Inflammatory macrophage treated with lipopolysaccharide for 1 hour (primary cell): ENCODE measurements at places on chromosomes 6 and 20.

DNA sequence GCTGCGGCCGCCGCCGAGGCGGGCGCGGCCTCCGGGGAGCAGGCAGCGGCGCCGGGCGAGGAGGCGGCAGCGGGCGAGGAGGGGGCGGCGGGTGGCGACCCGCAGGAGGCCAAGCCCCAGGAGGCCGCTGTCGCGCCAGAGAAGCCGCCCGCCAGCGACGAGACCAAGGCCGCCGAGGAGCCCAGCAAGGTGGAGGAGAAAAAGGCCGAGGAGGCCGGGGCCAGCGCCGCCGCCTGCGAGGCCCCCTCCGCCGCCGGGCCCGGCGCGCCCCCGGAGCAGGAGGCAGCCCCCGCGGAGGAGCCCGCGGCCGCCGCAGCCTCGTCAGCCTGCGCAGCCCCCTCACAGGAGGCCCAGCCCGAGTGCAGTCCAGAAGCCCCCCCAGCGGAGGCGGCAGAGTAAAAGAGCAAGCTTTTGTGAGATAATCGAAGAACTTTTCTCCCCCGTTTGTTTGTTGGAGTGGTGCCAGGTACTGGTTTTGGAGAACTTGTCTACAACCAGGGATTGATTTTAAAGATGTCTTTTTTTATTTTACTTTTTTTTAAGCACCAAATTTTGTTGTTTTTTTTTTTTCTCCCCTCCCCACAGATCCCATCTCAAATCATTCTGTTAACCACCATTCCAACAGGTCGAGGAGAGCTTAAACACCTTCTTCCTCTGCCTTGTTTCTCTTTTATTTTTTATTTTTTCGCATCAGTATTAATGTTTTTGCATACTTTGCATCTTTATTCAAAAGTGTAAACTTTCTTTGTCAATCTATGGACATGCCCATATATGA lies 3.2 kb downstream of the MARCKS start:
- peak; percentile 43 for DNase-seq

DNA sequence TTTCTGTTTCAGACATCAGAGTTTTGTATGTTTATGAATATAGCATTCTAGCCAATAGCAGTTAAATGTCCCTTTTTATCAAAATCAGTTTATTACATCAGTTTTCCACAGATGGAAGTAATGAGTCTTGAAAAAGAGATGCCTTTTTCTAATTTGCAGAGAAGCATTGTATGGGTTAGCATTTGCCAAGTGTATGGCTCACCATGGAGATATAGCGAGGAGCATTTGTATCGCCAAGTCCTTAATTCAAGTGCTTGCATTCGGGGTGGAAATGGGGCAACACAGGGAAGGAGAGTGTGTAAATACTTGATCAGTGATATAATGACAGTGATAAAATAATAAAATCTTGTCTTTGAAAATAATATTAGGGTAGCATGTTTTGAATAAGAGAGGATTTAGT lies 42.9 kb downstream of the TXLNB start:
- no peak for DNase-seq

DNA sequence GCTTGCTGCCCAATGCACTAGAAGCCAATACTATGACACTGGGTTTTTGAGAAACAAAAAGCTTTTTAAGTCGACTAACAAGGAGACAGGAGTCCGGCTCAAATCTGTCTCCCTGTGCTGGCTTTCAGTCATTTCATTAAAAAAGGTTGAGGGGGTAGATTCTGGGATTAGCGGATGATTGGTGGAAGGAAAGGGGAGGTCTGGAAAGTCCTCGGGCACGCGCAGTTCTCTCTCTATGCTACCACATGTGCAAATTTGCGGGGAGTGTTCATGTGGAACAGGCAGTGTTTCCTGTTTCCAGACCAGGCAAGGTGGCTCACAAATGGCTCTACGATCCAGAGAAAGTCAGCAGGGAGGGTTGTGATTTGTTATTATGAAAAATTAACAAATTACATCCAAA lies 89.1 kb upstream of the TOX2 start:
- no peak for DNase-seq

GRCh38 chr20:37804584-37805566 lies 98.1 kb upstream of the VSTM2L start:
- no peak for DNase-seq

DNA sequence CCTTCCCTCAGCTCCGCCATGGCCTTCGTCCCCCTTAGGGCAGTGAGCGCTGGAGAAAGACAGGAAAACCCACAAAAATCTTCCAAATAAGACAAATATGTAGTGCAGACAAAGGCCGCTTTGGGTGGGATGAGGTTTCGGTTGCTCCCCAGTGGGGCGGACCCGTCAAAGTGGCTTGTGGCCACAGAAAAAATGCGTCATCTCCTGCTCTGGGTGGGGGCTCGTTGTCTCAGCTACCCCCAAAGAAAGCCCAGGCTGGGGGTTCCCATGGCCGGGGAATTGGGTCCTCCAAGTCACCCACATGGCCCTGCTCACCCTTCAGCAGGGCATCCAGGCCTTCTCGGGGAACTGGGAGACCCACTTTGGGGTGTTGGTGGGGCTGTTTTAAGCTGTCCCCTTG lies 21.9 kb upstream of the SCUBE3 start:
- DNase-seq: no peak

DNA sequence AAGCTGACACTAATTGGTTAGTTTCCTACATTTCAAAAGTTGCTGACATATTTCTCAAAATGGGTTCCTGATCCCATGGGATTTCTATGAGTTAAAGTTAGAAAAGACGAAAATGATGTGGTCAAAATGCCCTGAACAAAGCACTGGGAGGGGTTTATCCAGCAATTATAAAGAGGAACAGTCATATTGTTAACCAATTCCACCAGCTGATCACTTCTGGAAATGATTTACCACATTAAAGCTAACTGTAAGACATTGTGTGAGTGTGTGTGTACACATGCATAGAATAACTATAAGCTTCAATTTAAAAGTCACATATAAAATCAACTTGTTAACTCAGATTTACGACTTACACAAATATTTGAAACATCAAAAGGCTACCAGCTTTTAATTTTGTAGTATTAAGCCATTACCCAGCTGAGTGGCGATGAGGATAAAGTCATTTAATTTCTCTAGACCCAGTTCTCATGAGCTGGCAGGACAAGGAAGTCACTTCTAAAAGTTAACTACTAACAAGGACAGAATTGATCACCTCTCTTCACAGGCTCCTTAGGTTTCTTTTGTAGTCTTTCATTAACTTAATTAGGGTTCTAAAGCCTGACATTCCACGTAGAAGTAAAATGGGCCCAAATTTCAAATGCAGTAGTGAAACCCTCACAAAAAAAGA lies 40.4 kb downstream of the MAN1A1 start:
- peak; percentile 37 for DNase-seq

GRCh38 chr6:169508452-169508851 lies 193.4 kb downstream of the WDR27 start:
- no peak for DNase-seq

- no peak for DNase-seq
Measured at GRCh38 chr20:6651561-6651960, 115.9 kb upstream of the BMP2 start.
